ENCODE measurements at places on chromosomes 5 and 9.

- DNase-seq: no peak
Measured at GRCh38 chr5:143148771-143149170, 254.7 kb downstream of the NR3C1 start.

DNA sequence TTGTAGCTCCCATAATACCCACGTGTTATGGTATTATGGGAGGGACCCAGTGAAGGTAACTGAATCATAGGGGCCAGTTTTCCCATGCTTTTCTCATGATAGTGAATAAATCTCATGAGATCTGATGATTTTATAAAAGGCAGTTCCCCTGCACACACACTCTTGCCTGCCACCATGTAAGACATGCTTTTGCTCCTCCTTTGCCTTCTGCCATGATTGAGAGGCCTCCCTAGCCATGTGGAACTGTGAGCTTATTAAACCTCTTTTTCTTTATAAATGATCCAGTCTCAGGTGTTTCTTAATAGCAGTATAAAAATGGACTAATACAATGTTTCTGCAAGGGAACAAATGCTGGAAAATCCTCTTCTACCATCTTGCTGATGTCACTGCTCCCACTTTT is 10.1 kb upstream of the HSDL2 start:
- no peak for DNase-seq

DNA sequence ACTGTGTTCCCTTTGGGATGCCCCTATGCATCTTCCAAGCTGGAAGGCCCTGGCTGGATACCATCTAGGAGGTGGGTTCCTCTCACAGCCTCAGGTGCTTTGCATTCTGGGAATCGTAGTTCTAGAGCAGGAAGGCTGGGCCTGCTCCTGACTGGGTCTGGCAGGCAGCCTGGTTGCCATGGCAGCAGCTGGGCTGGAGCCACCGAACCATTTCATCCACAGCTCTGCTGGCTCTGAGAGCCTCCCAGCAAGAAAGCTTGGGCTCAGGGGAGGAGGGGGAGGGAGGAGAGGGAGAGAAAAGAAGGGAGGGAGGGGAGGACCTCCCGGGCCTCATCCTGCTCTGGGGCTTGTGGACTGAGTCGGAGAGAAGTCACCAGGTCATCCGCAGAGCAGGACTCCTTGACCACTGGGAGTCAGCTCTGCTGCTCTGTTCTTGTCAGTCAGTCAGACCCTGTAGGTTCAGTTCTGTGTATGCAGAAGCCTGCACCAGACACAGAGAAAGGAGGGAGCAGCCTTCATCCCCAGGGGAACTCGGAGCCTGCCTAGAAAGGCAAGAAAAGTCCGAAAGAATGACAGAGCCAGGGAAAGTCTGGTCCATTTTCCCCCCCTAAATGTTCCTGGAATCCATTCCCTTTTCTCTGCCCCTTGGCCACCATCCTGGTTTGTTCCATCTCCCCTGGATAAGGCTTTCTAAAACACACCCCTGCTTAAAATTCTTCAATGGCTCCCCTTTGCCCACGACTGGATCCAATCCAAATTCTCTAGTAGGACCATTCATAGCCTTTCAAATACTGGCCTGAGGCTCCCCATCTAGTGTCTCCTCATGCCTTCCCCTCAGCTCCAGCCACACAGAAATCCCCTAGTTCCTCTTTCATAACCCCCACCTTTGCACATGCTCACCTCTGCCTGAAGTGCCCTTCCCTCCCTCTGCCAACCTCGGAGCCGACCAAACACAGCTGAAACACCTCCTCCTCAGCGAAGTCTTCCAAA is 65.4 kb upstream of the ARAP3 start:
- no peak for DNase-seq

DNA sequence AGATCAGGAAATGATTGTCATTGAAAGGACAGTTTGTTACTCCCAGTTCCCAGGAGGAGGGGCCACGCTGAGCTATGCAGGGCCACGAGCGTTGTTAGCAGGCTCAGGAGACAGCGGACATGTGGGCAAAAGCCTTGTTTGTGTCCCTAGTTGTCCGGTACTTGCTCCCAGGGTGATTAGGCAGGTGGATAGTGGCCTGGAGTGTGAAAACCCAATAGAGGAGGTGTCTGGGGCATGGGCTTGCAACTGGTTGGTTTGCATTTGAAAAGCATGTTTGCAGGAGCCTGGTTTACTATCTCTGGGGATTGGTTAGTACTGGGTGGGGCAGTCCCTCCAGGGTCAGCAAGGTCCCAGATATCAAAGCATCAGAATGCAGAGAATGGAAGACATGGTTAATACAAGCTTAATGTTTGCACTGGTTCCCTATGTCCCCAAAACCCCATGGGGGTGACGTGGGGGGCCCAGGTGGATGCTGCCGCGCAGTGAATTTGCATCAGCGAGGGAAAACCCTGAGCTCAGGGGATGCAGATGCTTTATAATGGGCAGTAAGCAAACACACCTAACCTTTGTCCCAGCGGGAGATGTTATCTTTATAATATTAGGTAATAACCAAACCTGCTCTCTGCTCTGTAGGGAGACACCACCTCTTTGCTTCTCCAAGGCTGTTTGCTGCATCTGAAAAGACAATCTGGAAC is 39.7 kb downstream of the ROPN1L start:
- DNase-seq: no peak

- DNase-seq: no peak
Measured at GRCh38 chr9:133978226-133978898, 13.8 kb downstream of the VAV2 start.

GRCh38 chr9:8366161-8366926 is 566.8 kb upstream of the DMAC1 start:
- no peak for DNase-seq
